ENCODE measurements at places on chromosomes 7 and 10.

- no peak for DNase-seq
Measured at GRCh38 chr7:142868986-142869415, 14.1 kb downstream of the EPHB6 start.

DNA sequence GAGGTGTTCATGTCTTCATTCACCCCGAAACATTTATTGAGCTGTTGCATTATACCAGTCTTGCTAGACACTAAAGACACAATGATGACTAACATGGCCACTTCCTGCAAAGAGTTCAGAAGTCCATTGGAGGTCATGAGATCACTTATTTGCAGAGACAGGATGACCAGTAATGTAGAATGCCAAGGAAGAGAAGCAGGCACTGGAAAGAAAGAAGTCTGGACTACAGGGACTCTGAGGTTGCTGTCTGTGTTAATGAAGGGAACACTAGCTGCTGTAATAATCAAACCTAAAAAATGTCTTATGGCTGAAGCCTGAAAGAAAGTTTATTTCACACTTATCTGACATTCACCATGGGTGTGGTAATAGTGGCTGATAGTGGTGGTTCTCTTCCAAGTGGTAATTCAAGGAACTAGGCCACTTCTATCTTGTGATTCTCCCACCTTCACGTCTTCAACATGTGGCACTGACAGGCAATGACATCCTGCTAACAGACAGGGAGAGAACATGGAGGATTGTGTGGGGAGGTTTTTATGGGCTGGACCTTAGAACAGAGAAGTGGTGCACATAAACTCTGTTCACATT lies 89.2 kb upstream of the MKLN1 start:
- no peak for DNase-seq

GRCh38 chr10:87617503-87617902 lies 42.2 kb upstream of the PAPSS2 start:
- no peak for DNase-seq

DNA sequence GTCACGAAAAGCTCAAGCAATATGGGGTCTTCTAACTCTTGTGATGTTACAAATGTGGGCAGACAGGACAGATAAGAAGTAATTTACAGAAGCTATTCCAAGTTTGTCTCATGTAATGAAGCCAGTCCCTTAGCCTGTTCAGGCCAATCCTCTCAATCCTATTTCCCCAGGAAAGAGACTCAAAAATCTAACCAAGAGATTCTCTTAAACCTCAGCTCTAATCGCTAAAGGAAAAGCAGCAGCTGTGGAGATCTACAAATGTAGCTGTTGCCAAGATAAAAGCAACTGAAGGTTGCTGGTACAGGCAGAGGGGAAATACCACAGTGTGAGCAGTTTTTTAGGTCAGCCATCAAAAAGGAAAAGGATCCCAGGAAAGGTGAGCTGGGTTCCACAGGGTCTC lies 39.3 kb downstream of the ANK3 start:
- DNase-seq = no peak

DNA sequence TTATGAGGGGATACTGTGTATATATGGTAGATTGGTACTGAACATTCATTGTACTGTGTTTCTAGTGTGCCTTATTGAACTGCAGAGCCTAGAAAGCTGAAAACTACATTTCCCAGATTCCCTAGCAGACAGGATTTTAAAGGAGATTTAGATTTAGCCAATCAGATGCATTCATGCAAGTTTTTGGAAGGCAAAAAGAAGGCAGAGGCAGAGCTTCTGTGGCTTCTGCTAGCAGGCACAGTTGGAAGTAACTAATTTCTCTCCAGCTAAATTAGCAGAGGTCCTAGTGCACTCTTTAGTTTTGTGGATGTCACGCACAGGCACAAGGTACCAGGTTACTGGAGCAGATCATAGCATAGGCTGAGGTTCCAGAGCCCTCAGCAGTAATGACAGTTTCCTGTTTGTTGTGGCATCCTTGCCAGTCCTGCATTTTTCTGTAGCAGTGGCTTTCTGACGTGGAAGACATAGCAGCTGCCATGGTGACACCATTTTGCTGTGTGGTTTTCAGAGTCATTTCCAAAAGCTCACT lies 83.7 kb upstream of the CCDC71L start:
- DNase-seq = no peak

GRCh38 chr10:72098836-72099599 lies 10.7 kb upstream of the SPOCK2 start:
- no peak for DNase-seq

- DNase-seq = peak; percentile 99
Measured at GRCh38 chr7:101244375-101245146, at the start of gene FIS1. Gene FIS1 (minus strand): TSS chr7:101245081. CDS start chr7:101245004, 77 bp downstream.

- DNase-seq = no peak
Measured at GRCh38 chr10:86642499-86642898, 11.8 kb upstream of the OPN4 start.

- DNase-seq = no peak
Measured at GRCh38 chr10:102112210-102112817, 7.9 kb downstream of the LDB1 start.

- DNase-seq = no peak
Measured at GRCh38 chr10:73868655-73869195, 5.6 kb downstream of the CAMK2G start.

- DNase-seq = no peak
Measured at GRCh38 chr10:133135116-133135465, 24.9 kb upstream of the KNDC1 start.

DNA sequence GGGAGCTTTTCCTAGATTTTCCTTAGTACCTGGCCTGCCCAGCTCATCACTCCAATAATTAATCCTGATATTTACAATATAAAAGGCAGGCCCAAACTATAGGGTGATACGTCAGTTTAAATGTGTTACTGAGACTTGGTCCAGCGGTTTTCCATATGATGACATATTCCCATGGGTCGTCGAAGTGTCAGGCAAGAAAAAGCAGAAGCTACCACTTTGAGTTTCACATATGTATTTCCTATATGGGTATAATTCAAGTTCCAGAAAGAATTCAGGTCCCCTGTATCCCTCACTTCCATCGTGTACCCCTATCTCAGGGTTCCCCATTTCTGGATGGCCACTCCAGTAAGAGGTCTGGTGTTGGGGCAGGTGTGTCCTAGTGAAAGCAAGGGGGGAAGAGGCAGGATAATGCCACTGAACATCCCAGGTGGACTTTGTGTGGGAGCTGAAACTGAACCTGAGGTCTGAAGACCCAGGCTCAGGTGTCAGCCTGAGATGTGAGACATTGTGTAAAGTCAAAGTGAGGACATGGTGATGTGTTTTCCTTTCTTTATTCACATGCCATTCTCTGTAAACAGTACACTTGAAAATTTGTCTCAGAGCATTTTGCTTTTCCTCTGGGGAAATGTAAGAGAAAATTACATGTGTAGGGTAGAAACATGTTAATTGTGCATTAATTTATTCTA lies 167.8 kb downstream of the PLXDC2 start:
- DNase-seq = no peak

DNA sequence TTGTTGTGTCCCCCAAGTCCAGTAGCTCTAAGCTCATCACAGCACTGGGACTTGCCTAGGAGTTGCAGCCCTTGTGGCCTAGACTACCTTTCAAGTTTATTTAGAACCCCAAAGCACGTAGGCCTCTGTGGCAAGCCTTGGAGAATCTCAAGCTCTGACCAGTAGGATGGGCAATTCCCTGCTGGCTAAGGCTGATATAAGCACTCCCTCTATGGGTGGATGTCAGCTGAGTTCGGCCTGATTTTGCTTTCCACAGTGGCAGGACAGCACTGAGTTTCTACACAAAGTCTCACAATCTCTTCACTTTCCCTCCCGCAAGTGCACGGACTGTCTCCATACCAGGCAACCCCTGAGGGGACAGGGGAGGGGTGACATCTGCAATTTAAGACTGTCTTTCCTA lies 886.4 kb upstream of the LRRN3 start:
- no peak for DNase-seq

GRCh38 chr7:105097619-105098018 lies 83.6 kb downstream of the KMT2E start:
- DNase-seq = no peak

GRCh38 chr7:90461219-90461618 lies 8.2 kb upstream of the PTTG1IP2 start:
- DNase-seq = no peak

DNA sequence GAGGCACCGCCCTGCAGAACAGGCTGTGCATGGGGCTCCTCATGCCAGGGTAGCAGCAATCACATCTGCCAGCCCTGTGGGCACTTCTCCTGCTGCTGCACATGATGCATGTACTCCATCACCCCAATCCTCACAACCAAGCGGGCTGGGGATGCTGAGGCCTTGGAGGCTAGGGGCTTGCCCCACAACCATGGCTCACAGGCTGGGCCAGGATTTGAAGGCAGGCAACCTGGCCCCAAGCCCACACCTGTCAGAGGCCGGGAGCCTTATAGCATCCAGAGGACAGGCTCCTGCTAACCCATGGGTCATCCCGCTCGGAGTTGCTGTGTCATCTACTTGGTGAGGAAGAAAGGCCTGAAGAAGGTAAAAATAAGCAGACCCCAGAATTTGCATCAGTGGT lies 2.2 kb downstream of the POLM start:
- no peak for DNase-seq

GRCh38 chr7:48563334-48563733 lies 361.0 kb upstream of the CDC14C start:
- DNase-seq = no peak

Measured in nucleus accumbens (tissue), 56 donors.